Heart right ventricle (tissue), 16 donors: ENCODE measurements at places on chromosomes 2 and 18.

- no peak overlapping the region for H3K4me3 ChIP-seq
- H3K27ac ChIP-seq = no peak overlapping the region
- no peak for DNase-seq
- H3K27me3 ChIP-seq = no peaks in the 10 kb centered on the region
- H3K4me1 ChIP-seq = peaks cover 37% of the 10 kb centered on the region
These were observed 2.9 kb upstream of the DGKD start for GRCh38 chr2:233351423-233351822.

DNA sequence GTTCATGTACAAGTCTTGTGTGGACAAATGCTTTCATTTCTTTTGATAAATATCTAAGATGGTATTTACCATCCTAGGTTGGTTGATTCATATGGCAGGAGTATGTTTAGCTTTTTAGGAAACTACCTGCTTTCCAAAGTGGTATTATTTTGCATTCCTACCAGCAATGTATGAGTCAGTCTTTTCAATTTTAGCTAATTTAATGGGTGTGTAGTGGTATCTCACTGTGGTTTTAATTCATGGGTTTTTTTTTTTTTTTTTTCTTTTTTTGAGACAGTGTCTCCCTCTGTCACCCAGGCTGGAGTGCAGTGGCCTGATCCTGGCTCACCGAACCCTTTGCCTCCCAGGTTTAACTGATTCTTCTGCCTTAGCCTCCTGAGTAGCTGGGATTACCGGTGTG, 4.2 kb downstream of the ZNF512 start:
- H3K4me3 ChIP-seq = no peak overlapping the region
- DNase-seq = no peak
- no peaks in the 10 kb centered on the region for H3K36me3 ChIP-seq
- H3K27ac ChIP-seq = no peak overlapping the region

DNA sequence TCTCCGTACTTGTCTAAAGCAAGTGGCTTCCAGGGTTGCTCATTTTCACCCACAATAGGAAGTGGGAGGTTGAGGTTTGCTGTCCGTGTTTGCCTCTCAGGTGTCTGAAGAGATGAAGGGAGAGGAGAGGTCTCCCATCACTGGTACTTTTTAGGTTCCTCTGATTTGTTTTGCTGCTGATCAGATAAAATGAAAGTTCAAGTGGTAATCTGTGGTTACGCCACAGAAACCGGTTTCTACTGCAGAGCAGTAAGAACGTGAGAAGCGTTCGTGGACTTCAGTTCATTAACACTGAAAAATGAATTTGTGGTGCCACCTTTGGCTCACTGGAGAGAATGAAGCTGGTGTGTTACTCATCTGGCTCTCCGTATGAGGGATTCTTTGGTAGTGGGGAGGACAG, 118.2 kb downstream of the GBX2 start:
- no peak overlapping the region for H3K27ac ChIP-seq
- no peak overlapping the region for H3K4me3 ChIP-seq
- no peaks in the 10 kb centered on the region for H3K27me3 ChIP-seq
- no peak for DNase-seq

DNA sequence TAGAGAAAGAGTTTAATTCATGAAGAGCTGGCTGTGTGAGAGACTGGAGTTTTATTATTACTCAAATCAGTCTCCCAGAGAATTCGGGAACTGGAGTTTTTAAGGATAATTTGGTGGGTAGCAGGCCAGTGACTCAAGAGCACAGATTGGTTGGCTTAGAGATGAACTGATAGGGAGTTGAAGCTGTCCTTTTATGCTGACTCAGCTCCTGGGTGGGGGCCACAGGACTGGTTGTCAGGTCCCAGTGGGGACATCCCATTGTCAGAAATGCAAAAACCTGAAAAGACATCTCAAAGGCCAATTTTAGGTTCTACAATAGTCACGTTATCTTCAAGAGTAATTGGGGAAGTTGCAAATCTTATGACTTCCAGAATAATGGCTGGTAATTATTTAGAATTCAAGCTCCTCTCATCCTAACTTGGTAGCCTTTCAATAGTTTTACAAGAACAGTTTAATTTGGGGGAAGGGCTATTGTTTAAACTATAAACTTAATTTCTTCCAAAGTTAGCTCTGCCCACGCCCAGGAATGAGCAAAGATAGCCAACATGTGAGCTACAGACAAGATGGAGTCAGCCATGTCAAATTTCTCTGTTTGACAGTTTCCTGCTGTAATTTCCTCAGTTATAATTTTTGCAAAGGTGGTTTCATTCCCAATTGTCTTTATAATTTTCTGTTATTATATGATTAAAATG, 149.4 kb upstream of the SLC39A10 start:
- no peak overlapping the region for H3K27ac ChIP-seq
- H3K27me3 ChIP-seq = no peaks in the 10 kb centered on the region
- DNase-seq = no peak
- H3K4me1 ChIP-seq = no peaks in the 10 kb centered on the region
- no peak overlapping the region for H3K4me3 ChIP-seq
- no peaks in the 10 kb centered on the region for H3K36me3 ChIP-seq

DNA sequence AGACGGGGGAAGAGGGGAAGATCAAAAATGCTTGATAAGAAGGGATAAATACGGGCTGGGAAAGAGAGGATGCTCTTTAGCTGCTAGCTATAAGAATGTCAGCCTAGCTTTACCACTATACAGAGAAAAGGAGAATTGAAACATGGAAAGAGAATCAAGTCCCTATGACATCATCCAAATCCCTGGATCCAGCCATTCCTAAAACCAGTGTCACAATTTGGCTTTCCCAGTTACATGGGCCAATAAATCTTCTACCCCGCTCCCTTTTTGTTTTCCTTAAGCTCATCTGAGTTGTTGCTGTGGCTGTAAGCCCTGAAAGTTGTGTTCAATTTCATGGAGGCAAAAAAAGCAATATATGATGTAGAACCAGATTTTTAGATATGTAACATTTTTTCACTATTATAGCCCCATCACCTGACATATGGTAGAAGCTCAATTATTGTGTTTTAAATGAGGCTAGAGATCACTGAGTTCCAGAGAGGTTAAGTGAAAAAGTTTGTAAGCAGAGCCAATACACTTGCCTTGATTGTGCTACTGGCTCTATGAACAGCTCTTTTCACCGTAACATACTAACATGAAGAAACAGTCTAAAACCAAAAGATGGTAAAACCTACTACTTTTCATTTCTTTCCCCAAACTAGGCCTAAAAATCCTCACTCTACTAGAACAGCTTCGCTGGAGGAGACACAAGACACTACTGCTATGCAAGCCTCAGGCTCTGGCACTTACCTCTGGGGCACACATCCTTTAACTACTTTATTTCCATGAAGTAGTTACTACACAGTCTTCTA, 4.3 kb downstream of the HNRNPLL start:
- no peak for DNase-seq
- H3K27me3 ChIP-seq = no peaks in the 10 kb centered on the region
- H3K4me1 ChIP-seq = peaks cover 79% of the 10 kb centered on the region
- no peak overlapping the region for H3K27ac ChIP-seq
- H3K4me3 ChIP-seq = peak overlapping the region; percentile 2

DNA sequence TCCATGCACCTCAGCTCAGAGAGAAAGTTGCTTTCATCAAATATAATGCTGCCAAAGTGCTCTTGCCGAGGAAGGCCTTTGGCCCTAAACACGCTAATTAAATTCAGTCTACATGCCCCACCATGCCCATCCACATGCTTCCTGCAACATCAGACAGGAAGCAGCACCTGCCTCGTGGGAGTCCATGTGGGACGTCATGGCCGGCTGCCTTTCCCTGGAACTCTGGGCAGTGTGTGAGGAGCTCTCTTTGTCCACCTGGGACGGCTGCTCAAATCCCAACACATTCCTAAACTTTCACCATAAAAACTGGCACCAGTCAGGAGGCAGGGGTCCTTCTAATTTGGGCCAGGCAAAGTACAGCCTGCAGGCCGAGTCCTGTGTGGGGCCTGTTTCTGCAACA, 23.1 kb downstream of the FAM178B start:
- no peak overlapping the region for H3K4me3 ChIP-seq
- no peak for DNase-seq
- H3K27ac ChIP-seq = no peak overlapping the region

- peak overlapping the region; percentile 96 for H3K27ac ChIP-seq
- no peak for DNase-seq
- H3K4me3 ChIP-seq = peak overlapping the region; percentile 89
- H3K36me3 ChIP-seq = no peaks in the 10 kb centered on the region
- peaks cover 44% of the 10 kb centered on the region for H3K4me1 ChIP-seq
- no peaks in the 10 kb centered on the region for H3K27me3 ChIP-seq
These were observed 592 bp downstream of the ME2 start for GRCh38 chr18:50879302-50880118.
